ENCODE measurements at places on chromosomes 5 and 9. TPM values are rescaled to one million over a fixed set of nuclear protein-coding genes. Genes with fewer than 3 reads are reported as not detected.

The STC2 gene
- total RNA-seq = 6.8 TPM

The SPAG8 gene
- total RNA-seq = 3.2 TPM

The FOXD4L6 gene
- not detected for total RNA-seq

DNA sequence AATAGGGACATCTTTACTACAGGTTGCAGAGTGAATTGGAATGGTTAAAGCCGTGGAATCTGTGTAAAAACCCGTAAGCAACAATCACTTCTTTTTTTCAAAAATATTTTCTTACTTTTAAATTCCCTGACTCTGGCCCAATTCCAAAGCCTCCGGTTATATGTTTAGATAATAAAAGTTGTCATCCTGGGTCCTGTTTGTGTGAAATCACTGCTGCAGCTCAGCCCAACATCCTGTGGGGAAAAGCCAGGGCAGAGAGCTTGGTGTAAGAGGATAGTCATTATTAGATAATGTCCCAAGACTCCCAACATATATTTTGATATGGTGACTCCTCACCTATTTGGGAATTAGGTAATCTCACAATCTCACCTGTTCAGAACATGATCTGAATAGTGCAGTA is 586.0 kb upstream of the BRINP1 start:
- DNase-seq = no peak

DNA sequence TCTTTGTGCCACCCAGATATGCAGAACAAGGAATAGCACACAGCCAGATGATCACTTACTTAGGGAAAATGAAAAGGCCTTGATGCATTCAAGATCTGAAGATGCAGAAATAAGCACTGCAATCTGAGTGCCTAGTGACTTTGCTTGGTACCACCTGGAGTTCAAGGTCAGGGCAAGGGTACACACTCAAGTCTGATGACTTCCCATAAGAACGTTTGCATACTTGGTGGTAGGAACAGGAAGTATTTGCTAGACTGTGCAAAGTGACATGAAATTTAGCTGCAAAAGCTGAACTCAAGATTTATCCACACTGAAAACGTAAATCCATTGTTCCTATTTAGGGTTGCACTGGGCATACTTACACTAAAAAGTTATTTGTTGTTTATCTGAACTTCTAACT is 177.1 kb downstream of the PIK3R1 start:
- no peak for DNase-seq

DNA sequence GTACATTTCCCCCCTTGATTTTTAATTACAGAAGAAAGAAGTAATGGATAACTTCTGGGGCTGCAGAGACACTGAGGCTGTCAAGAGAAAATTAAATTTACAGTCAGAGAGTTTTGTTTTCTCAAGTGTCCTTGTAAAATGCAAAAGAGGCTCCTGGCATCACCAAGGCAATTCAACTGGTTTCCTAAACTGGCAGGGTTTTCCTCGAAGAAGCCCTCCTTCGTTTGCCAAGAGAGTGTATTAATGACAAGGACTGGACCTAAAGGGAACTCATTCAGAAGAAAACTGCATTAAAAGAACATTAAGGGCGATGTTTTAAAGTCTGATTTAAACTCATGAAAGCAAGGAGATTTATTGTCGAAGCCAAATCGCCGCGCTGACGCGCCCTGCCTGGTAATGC is 476.9 kb downstream of the ZSWIM6 start:
- DNase-seq = no peak

DNA sequence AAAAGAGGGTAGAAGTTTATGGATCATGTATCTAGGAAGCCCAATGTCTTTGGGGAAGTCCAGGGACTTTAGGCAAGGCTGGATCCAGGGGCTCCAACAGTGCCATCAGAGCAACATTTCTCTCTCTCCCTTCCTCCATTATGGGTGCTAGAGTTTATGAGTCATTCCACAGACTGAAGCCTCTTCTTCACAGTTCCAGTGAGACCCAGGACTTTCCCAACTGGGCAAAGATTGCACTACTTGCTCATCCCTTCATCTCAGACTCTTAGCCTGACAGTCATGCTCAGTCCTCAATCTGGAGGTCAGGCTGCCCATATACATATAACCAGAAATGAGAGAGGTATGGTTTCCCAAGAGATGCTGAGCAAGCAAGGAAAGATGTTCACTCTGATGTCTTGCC is 110.7 kb downstream of the FEM1C start:
- no peak for DNase-seq

GRCh38 chr5:138440159-138441073 is 1.6 kb downstream of the REEP2 start:
- no peak for DNase-seq

DNA sequence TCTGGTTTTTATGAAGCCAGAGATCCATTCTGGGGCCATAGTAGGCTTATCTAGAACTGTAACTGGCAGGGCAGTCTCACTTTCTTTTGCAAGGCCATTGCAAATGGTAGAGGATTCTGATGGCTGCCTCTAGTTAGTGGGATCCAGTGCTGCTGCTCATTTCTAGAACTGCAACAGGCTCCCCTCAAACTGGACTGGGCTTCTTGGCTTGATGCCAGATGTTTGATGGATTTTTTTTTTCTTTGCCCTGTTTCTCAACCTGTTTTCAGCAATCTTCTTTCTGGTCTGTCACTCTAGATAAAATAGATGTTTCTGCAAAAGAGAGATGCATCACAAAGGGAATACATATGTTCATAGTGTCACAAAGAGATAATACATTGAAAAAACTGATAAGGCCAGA is 11.9 kb downstream of the CARTPT start:
- DNase-seq = no peak

- no peak for DNase-seq
These were observed 123.8 kb downstream of the NR3C1 start for GRCh38 chr5:143279698-143280097.

Data from left ventricle myocardium superior (tissue), 1 donor.